ENCODE measurements at places on chromosomes 3 and 15.

DNA sequence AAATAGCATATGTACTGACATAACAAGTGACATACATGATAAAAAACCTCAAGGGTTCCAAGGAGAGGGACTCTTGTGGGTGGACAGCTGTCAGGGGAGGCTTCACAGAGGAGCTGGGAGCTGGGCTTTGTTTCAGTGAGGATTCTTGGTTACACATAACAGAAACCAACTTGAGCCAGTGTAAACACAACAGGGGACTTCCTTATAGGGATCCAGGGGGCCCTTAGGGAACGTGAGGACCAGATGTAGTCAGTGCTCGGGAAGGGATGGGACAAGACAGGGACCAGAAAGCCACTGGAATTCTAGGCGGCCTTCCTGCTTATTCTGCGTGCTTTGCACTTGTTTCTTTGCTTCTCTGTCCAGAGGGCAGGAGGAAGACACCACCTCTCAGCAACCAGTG is 34.9 kb downstream of the SNAPC5 start:
- DNase-seq = no peak

- no peak for DNase-seq
Measured at GRCh38 chr15:90225504-90226234, 8.1 kb downstream of the CIB1 start.

- DNase-seq = no peak
Measured at GRCh38 chr15:44300572-44300971, 12.1 kb downstream of the GOLM2 start.

DNA sequence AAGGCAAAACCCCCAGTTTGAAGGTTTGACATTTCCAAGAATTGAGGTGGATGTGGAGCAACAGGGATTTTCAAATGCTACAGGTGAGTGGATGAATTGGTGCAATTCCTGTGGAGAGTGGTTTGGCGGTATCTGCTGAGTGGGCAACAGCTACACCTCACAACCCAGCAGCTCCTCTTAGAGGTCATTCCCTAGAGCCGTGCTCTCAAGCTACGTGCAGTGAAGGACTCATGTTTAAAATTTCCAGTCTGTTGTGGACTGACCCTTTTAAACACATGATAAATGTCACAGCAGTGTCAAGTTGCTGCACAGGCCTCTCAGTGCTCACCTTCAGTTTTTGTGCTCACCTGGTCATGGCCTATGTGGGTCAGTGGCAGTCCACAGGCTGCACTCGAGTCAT is 9.5 kb downstream of the C3orf20 start:
- DNase-seq = no peak

DNA sequence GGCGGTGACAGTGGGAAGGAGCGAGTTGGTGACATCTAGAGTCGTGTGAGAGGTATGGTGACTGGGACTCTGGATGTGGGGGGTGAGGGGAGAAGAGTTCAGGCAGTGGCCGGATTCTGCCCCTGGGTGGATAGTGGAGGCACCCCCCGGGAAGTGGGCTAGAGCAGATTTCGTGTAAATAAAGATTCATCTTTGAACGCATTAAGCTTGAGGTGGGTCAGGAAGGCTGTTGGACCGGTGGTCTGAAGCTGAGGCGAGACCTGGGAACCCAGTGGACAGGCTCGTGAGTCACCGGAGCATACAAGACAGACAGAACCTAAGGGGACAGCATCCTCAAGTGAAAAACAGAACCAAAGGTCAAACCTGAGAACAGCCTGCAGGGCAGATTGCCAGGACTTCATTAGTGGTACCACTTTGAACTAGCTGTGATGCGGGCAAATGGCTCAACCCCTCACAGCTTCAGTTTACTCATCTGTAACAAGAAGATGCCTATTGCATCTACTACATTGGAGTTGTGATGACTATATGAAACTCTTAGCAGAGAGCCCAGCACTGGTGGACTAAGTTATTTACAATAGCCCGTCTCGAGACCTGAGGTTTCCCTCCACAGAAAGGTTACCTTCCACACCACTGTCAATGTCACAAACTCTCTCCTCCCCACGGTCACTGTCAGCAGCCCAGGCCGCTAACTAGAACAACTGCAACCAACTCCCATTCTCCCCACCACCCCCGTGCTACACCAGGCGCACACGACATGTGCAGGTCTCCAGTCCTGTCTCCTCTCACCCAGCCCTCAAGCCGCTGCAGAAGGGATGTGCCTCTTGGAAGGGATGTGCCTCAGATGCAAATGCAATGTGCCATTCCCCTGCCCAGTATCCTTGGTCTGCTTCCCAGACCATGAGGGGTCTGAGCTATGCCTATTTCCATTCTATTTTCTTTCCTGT is 901 bp upstream of the CLN6 start:
- DNase-seq = no peak

- no peak for DNase-seq
Measured at GRCh38 chr3:49900491-49901153, 3.1 kb downstream of the MST1R start.

GRCh38 chr3:167740961-167741587 is 5.6 kb downstream of the SERPINI1 start:
- peak; percentile 45 for DNase-seq
